ENCODE measurements at places on chromosomes 2 and 18.

GRCh38 chr2:143289025-143289424 lies 159.8 kb downstream of the ARHGAP15 start:
- no peak for DNase-seq

DNA sequence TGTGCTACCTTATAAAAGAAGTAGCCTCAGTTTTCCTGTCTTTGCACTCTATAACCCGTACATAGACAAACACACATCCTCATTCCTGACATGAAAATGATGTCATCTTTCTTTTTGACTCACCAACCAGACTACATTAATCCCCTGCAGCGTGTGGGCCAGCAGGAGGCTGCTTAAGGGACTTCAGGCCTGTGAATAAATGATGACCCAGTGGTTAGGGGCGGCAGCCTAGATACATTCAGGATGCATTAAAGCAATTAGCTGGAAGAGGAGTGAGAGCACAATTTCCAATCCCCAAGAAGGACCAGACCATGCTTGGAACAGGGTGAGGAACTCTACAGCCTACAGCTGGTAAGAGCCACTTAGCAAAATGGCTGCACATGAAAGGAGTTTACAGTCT lies 57.3 kb upstream of the KLF7 start:
- no peak for DNase-seq

GRCh38 chr2:177348733-177349693 lies 43.6 kb upstream of the AGPS start:
- DNase-seq, result no peak

GRCh38 chr18:37398248-37398920 lies 167.2 kb downstream of the CELF4 start:
- no peak for DNase-seq

- DNase-seq, result no peak
Observed at GRCh38 chr2:12856934-12857601, 140.3 kb downstream of the TRIB2 start.
